ENCODE measurements at places on chromosomes 6 and 20.

- DNase-seq, result no peak
Measured at GRCh38 chr6:30707281-30707850, 9.7 kb downstream of the MDC1 start.

DNA sequence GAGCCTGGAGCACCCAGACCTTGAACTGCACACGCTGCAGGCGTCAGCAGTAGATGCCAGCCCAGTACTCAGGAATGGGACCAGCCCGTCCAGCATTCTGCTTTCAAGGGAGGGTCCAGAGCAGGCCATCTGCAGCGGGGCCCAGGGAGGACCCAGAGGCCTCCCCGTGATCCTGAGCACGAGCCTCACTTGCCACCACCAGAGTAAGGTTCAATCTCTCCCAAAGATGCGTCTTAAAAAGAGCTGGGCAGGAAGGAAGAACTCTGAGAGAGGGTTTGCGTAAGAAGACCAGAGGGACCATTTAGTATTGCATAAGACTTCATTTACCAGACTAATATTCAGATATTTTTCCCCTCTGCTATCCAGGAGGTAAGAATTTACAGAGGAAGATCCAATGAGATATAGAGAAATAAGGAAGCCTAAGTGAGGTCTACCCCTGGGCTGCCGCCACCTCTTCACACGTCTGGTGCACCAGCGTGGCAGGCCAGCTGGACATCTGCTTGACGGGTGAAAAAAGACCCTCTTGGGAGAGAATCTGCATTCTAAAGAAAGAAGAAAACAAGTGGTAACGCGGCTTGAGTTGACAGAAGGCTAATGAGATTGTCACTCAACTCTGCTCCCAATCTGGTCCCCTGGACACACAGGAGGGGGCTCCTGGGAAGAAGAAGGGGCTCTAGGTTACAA, 107.3 kb downstream of the PRND start:
- no peak for DNase-seq

DNA sequence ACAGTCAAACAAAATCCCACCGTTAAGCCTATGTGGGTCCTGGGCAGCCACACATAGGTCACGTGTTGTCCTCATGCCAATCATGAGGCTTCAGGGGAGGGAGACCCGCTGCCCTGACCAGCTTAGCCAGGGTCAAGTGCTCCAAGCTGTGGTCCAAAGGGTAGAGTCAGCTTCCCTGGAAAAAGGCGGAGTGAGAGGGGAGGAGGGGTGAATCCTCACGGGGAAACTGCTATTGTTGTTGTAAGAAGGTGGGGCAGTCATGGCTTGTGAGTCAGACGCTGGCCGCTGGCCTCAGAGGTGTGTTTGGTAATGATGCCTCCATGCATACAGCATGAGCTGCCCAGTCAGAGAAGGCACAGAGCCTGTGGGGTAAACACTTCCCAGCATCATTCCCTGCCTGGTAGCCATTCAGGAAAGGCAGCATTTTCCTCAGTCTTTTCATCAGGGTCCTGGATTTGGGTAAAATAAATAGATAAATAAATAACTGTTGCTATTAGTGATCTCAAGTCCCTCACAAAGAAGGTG, 8.7 kb downstream of the CST3 start:
- DNase-seq, result no peak

GRCh38 chr20:62382306-62383198, 4.4 kb upstream of the RPS21 start:
- DNase-seq, result peak; percentile 50

- peak; percentile 7 for DNase-seq
Measured at GRCh38 chr6:26173836-26174145, 86.6 kb downstream of the HFE start.

DNA sequence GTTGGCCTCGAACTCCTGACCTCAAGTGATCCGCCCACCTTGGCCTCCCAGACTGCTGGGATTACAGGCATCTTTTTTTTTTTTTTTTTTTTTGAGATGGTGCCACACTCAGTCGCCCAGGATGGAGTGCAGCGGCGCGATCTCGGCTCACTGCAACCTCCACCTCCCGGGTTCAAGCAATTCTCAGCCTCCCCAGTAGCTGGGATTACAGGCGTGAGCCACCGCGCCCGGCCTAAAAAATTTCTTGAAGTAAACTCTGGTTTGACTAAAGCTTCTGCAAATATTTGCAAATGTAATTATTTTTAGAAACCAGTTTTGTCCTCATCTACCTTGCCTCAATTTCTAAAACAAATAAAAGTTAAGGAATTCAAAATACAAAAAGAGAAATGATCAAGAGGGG, 1.2 kb downstream of the IBTK start:
- DNase-seq, result no peak

GRCh38 chr20:45294003-45294368, 12.7 kb upstream of the RBPJL start:
- DNase-seq, result no peak

DNA sequence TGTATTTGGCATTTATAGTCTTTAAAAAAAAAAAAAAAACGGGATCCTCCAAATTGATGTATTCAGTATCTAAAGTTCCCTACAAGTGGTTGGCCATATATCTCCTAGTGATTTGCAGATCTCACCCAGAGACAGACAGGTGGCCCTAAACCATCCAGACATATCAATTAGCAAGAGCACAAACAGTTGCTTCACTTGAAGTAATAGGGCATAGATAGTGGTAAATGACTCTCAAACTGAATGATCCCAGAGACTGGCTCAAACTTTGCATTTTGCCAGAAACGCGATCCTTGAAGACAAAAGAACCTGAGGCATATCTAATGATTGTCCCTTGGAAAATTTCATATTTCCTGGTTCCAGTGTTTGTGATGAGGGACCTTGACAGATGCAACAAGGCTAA, 54.6 kb downstream of the HMGCLL1 start:
- DNase-seq, result no peak

DNA sequence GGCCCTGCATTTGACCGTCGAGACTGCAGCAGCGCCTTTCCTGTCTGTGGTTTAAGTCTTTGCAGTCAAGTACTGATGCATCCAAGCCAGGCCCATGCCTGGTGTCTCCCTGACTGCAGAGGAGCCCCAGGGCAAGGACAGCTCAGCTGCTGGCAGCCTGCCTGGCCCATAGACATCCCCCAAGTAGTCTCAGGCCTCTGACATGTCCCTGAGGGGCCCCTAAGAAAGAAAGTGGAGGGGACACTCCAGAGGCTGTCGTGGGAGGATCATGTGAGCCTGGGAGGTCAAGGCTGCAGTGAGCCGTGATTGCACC, 18.0 kb downstream of the HRH3 start:
- DNase-seq, result no peak

All from NCI-H526 (cell line).